NCI-H2081 treated with DMSO at 0.1 percent for 48 hours (cell line): ENCODE measurements at places on chromosomes 12 and 14.

DNA sequence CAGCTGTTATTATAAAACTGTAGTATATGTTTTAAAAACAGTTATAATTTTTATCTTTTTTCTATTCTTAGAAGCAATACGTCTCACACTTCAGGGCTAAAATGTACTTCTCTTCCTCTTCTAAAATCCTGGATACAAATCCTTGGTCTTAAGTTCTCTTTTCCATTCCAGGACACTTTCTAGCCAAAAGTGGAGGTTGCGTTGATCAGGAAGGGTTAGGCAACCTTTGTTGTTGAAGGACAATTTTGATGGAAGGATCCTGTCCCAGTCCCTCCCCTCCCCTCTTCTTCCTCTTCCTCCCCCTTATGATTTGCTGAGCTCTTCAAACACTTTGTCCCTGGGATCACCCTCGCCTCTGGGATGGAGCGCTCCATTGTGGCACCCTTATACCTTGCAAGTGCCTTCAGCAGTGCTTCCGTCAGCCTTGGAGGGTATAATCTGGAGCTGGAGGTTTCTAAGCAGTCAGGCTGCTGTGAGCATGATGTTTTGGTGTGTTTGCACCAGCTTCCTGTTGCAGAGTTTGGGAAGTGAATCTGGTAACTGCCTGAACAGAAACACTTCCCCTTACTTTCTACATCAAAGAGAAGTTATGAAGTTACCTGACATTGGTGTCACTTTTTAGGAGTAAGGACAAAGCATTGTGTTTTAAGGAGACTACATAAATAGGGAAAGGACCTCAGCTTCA lies 87.4 kb upstream of the SLC38A2 start:
- no peak for DNase-seq

DNA sequence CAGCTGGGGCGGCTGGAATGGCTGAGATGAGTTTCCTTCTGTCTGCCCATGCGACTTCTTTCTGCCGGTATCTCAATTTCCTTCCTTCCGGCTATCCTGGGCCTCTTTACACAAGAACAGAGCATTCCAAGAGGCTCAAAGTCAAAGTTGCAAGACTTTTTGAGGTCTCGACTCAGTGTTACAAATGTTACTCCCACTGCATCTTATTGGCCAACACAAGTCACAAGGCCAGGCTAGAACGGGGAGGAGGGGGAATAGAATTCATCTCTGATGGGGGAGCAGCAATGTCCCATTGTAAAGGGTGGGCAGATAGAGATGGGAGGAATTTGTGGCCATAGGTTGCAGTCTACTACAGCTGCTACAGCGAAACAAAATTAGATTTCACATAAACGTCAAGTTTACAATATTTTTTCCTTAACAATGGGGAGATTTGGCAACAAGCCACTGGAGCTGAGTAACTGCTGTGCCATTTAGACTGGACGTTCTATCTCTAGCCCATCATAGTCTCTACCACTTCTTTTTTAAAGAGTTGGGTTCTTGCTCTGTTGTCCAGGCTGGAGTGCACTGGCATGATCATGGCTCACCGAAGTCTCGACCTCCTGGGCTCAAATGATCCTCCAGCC lies 9.5 kb upstream of the NYNRIN start:
- no peak for DNase-seq

DNA sequence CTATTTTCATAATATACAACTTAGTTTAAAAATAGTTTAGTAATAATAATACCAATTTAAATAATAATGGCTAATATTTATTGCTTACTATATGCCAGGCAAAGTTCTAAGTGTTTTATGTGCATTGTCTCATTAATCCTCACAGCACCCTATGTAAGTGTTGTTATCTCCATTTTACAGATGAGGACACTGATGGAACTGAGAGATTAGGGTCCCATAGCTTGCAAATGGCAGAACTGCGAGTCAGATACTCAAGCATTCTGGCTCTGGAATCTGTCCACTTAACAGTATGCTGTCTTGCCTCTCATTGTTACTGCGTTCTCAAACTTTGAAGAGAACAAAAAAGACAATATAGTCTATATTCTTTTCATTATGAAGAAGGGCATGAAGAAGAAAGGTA lies 19.0 kb downstream of the AP5M1 start:
- DNase-seq: no peak

DNA sequence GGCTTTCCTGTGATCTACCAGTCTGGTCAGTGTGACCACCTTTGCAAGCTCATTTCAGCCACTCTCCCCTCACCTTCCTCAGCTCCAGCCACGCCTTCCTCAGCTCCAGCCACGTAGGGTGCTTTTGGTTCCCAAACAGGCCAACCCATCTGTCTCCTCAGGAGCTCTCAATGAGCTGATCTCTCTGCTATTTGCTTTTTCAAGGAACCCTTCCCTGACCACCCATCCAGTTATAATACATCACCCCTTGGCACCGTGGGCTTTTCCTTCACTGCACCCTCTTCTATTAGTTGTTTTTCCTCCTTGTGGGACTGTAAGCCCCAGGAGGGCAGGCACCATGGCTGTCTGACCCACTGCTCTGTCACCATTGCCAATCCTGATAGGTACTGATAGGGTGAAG lies 2.3 kb upstream of the PRKCH start:
- no peak for DNase-seq

GRCh38 chr14:43692706-43693105 lies 814.4 kb downstream of the FSCB start:
- no peak for DNase-seq

- no peak for DNase-seq
Measured at GRCh38 chr14:98924046-98924445, 348.0 kb downstream of the BCL11B start.

- DNase-seq: no peak
Measured at GRCh38 chr12:52568111-52568510, 5.5 kb downstream of the KRT74 start.

DNA sequence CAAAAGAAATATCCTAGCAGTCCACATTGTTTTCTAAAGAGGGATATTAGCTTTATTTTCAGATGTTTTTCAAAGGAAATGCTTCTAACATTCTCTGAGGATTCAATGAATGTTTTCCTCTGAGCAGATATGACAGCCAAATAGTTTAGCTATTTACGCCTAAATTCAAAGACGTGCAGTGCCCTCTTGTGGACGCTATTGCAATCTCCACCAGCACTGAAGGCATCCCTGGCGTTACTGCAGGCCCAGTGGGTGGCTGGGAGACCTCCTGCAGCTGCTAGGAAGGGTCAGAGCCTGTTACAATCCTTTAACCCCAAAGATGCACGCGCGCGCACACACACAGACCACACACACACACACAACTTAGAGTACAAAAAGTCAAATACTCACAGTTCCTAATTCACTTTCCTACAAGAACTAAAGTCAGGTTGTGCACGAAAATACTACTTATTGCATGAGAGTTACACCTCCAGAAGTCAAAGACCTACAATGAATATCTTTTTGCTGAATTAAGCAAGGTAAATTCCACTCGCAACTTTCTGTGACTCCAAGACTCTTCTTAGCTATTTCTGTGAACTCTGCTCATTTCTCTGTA lies 589.3 kb upstream of the TMEM132C start:
- peak; percentile 44 for DNase-seq

DNA sequence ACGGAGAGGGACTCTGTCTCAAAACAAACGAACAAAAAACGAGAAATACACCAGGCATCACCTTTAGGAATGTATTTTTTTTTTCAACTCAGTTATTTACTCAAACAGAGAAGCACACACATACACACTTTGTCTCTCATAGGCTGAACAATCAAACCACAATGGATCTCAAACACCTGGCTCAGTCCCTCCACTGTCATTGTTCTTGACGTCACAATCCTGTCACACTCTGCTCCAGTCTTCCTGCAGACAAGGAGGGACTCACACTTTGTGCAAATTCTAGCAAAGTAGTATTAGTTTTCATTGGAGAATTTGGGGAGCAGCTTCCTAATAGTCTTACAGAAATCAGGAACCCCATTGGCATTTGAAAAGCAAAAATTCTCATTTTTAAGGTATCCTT lies 727.8 kb downstream of the BCL11B start:
- no peak for DNase-seq

- no peak for DNase-seq
Measured at GRCh38 chr14:86442135-86442534, 912.2 kb downstream of the FLRT2 start.

DNA sequence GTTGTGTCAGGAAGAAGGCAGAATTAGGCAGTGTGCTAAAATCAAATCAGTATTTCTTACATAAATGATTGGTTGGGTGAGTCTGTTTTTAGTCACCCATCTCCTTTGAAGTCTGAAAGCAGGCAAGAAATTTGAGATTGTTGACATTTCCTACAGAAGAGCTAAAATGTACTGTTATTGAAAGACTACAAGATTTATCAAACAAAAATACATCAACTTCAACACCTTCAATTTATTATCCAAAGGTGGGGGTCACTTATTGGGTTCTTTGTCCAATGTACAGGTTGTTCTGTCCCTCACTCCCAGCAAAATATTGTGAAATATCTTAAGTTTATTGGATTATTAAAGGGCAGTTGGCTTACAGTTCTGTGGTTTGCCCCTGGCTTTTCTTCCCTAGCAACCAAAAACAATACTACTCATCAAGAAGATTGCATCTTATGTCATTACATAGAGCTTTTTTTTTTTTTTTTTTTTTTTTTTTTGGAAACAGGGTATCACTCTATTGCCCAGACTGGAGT lies 20.6 kb upstream of the PKP2 start:
- no peak for DNase-seq
